ENCODE measurements at places on chromosomes 6 and 20.
A peak's percentile ranks its signal among the peaks of the same experiment; 100 is the strongest.

DNA sequence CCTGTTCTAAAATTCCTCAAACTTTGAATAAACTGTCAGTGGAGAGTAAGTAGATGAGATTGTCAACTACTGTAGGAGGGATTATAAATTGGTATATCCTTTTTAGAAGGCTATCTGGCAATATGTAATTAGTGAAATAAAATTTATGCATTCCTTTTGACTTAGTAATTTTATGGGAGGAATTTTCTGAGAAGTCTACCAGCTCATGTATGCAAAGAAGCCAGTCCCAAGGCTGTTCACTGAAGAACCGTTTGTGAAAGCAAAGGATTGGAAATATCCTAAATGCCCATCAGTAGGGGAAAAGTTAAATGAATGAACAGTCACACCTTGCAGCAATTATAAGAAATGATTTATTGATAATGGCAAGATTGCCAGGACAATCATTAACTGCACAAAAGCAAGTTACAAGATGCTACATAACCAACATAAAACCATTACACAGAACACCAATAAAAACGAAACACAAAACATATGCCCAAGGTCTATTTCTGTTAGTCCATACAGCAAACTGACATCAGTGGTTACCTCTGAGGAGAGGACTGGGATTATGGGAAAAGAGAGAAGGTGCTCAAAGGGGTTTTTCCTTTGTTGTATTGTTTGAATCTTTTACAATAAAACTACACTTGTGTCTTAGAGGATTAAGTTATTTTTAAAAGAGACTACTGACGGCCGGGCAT is 4.6 kb upstream of the DSTN start:
- DNase-seq = no peak

DNA sequence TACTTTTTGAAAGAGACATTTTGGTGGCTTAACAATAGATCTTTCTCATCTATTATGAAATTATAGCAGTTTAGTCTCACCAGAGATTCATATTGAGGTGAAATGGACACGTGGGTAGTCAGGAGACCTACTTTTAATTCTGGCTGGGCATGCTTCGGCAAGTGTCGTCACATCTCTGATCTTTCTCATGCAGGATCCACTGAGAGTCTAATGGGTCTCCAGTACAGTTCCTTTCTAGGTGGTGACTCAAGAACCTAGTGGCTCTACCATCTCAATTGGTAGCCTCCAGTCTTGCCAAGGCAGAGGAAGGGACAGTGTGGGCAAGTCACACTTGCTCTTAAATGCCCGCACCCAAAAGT is 94.9 kb downstream of the KCNB1 start:
- no peak for DNase-seq

- no peak for DNase-seq
Observed at GRCh38 chr6:19691465-19692167, 145.6 kb upstream of the ID4 start.

DNA sequence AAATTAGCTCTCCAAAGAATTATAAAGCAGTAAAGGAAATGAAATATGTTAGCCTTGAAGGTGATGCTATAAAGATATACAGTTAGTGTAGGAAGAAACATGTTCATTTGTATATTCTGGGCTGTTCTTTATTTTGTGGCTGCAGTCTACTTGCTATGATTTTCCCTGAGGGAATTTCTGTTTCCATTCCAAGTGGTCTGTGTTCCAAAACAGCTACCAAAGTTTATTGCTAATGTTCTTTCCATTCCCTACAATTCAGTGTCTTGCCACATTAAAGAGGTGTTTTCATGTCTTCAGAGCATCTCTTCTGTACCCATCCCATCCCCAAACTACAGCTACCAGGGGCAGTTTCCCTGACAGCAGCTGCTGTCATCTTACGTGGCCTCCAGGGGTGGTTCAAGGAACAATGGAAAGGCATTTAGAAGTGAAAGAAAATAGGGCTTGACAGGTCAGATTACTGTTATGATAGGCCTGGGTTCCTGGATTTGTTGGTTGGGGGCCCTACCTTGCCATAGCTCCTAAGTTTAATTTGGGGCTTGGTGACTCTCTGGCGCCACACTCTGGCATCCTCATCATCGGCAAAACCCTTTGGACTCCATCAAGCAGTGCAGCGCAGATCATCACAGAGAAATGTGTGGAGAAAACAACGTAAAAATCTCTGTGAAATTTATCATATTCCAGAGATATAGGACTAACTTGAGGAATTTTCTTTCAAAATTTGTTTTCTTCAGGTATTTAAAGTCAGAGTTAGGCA is 33.8 kb upstream of the AIG1 start:
- DNase-seq = peak; percentile 12

DNA sequence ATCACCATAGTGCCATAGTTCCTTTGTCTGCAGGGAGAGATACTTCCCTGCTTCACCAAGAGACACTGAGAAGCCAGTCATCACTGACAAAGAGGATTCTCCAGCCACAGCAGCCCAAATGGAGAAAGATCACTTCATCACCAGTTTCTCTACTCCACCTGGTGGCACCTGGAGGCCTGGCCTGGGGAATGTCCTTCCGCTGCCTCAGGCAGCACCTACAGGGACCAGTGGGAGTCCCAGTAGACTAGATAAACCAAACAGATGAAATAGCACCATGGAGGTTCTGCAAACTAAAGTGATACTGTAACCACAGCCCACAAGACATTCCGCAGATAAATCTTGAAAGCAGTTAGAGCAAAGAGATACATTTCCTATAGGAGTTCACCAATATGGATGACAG is 266.5 kb downstream of the C6orf118 start:
- DNase-seq = no peak

GRCh38 chr6:168194732-168195567 is 115.9 kb upstream of the FRMD1 start:
- DNase-seq = no peak

- DNase-seq = no peak
Observed at GRCh38 chr20:3364323-3365013, 43.0 kb downstream of the DNAAF9 start.

DNA sequence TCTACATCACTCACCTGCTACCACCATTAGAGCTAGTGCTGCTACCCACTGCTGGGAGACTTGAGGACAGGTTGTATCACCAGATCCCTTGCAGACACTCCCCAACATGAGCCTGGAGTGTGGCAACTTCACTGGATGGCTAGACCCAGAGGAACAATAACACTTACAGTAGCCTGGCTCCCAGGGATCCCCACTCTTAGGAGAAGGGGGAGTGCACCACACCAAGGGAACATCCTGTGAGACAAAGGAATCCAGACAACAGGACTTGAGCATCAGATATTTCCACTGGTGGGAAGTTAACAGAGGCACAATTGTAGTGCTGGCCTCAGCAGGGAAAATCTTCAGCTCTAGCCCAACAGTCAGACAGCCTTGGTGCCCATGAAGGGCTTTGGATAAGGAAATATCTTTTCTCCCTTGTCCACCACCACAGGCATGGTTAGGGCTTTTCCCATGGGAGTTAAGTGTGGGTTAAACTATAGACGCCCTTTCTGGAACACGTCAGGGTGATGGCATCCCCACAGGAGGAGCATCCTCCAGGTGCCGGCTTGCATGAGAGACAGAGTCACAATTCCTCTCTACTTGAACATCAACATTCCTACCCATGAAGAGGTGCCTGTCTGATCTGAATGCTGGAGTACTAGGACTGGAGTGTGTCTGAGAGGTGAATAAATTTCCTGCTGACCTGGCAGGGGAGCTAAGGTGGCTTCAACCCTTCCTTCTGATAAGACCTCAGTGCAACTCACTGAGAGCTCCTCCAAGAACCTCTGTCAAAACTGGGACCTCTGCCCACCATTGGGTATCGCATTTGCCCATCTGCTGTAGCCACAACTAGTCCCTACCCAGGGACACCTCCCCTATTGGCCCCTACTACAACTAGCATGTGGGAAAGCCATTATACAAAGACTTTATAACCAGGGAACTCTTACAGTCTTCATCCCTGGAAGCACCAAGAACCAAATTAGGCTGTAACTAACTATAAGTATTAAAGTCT is 55.4 kb upstream of the SIRPG start:
- no peak for DNase-seq

GRCh38 chr6:33673851-33674250 is 37.6 kb downstream of the UQCC2 start:
- no peak for DNase-seq

- DNase-seq = no peak
Observed at GRCh38 chr20:40643891-40644290, 45.1 kb downstream of the MAFB start.

DNA sequence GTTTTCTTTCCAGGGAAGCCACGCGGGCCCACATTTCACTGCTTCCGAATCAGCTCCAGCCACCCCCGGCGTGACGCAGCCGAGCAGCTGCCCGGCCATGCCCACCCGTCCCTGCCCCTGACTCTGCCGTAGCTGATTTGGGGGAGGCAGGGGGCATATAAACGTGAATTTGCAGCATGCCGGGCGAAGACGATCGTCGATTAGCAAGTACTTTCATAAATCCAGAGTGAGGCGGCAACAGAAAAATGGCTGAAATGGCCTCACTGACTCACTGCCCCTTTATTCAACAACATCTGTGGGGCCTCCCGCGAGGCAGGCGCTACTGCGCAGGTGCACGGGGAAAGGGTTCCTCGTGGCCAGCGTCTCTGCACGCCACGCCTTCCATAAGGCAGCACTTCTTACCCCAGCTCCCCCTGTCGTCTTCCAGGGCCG is 118.0 kb downstream of the DLL1 start:
- DNase-seq = peak; percentile 8

All from T-helper 1 cell (primary cell).